ENCODE measurements at places on chromosomes 4 and X.

DNA sequence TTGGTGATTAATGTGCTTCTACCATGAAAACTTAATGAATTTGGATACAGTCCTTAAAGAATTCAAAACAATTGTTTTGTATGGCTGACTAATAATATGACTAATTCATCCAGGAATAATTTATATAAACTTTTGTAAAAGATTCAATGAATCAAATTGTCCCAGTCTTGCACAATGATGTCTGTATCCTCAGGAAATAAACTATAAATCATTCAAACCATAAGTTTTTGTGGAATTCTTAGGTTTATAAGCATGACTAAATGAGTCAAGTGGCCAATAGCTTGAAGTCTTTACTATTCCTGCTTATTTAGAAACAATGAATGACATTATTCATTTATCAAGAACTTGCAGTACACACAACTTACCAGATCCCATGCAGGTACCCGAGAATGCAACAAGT, 935.0 kb upstream of the INTU start:
- H3K4me1 ChIP-seq = peaks cover 4% of the 10 kb centered on the region
- no peaks in the 10 kb centered on the region for H3K27me3 ChIP-seq
- no peak overlapping the region for H3K4me3 ChIP-seq
- no peak overlapping the region for H3K27ac ChIP-seq
- no peak for DNase-seq
- H3K36me3 ChIP-seq = no peaks in the 10 kb centered on the region

DNA sequence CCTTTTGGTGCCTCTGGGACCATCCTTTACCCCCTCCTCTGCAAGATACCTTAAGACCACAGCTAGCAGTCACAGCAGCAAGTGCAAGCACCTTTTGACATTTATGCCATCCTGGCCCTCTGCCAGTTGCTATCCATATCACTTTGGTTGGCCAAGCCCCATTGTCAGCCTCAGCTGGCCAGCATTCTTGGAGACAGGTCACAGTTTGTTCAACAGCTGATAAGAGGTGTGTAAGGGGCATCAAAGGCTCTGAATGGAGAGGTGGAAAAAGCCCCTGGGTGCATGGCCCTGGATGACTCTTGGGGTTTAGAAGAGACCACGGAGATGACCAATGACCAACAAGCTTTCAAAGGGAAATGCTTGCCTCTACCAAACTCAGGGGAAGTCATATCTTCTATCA, 133.6 kb upstream of the MAMLD1 start:
- no peaks in the 10 kb centered on the region for H3K36me3 ChIP-seq
- no peaks in the 10 kb centered on the region for H3K4me1 ChIP-seq
- H3K4me3 ChIP-seq = no peak overlapping the region
- DNase-seq = no peak

DNA sequence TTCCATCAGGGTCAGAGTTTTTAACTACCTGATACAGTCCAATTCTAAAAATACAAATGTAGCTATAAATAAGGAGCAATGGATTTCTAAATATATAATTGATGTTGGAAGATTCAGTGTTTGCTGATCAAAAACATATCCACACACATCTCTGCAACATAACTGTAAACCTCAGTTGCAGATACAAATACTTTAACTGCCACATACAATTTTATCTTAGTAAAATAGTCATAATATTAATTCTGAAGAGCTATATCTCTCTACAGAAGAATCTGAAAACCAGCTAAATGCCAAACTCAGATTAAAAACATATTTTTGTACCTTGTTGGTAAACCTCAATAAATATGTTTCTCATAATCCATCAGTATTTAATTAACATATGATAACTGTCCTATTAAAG, 674.3 kb upstream of the INTU start:
- H3K27ac ChIP-seq = no peak overlapping the region
- no peak overlapping the region for H3K4me3 ChIP-seq
- H3K27me3 ChIP-seq = no peaks in the 10 kb centered on the region
- DNase-seq = no peak

DNA sequence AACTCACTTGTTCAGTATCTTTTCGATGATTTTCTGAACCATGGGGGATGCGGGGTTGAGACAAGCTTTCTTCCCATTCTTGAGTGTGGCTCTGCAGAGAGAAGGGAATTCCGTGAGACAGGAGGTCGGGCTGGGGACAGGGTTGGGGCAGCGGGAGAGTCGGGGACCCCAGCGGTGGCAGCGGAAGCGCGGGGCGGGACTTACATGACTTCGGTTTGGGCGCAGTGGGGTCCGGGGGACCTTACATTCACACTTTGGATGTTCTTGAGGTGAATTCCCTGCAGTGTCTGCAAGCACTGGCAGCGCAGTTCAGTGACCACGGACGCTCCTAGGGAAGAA, 434 bp downstream of the CXCL3 start:
- peaks cover 5% of the 10 kb centered on the region for H3K4me1 ChIP-seq
- no peak for DNase-seq
- H3K36me3 ChIP-seq = no peaks in the 10 kb centered on the region
- peaks cover 64% of the 10 kb centered on the region for H3K27me3 ChIP-seq
- no peak overlapping the region for H3K27ac ChIP-seq

DNA sequence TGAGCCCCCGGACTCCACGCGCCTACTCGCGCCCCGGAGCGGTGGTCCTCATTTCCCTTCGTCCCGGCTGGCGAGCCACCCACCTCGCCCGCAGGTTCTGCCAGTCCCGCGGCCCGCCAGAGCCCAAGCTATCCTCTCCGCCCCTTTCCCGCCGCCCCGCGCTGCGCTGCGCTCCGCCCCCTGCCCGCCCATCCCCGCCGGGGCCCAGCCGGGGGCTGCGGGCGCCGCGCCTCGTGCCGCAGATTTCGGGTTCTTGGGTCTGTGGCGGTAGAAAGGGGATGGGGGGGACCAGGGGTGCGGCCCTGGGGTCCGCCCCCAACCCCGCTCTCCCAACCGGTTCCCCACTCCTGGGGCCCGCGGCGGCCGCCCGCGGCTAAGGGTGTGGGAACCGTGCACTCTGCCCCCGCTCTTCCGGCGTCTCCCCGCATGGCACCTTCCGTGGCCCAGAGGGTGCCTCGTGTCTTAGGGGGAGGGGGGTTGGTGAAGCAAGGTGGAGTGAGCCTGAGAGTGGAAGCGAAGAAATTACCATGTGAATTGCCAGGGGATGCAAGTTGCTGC, 650.8 kb upstream of the DIPK2B start:
- DNase-seq = peak; percentile 52
- H3K4me1 ChIP-seq = peaks cover 22% of the 10 kb centered on the region
- H3K27me3 ChIP-seq = peaks cover 6% of the 10 kb centered on the region
- H3K27ac ChIP-seq = peak overlapping the region; percentile 50

DNA sequence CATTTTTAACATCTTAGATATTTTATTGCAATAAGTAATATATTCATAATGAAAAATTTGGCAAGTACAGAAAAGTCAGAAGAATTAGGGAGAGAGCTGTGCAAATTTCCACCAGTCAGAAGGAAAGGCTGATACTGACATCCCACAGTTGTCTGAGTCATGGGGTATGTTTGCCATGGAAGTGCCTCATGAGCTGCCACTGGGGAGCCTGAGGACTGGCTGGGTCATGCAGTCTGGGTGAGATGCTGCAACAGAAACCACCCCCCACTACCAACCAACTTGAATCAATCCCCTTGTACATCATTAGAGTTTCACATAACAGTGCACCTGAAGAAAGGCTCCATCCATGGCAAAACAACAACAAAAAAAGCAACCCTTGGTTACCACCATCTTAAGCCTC, 45.2 kb upstream of the ENPP6 start:
- H3K4me3 ChIP-seq = no peak overlapping the region
- no peak overlapping the region for H3K27ac ChIP-seq
- no peaks in the 10 kb centered on the region for H3K36me3 ChIP-seq
- peaks cover 5% of the 10 kb centered on the region for H3K27me3 ChIP-seq
- no peak for DNase-seq
- H3K4me1 ChIP-seq = no peaks in the 10 kb centered on the region

DNA sequence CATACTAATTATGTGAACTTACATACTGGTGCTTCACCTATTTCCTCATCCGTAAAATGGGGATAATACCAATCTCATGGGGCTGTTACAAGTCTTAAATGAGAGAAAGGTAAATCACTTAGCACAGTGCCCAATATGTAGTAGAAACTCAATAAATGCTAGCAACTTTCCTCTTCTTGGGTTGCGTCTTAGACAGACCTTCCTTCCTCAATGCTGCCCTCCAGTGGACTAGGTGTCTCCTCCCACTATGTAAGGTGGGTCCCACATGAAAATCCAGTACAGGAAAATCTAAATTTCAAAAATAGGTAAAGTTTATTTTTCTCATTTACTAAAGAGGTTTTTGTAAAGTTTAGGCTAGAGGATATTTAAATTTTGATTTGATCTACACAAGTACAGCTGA, 20.6 kb downstream of the ZDHHC9 start:
- DNase-seq = no peak
- peaks cover 22% of the 10 kb centered on the region for H3K36me3 ChIP-seq
- H3K4me3 ChIP-seq = no peak overlapping the region
- no peaks in the 10 kb centered on the region for H3K27me3 ChIP-seq

DNA sequence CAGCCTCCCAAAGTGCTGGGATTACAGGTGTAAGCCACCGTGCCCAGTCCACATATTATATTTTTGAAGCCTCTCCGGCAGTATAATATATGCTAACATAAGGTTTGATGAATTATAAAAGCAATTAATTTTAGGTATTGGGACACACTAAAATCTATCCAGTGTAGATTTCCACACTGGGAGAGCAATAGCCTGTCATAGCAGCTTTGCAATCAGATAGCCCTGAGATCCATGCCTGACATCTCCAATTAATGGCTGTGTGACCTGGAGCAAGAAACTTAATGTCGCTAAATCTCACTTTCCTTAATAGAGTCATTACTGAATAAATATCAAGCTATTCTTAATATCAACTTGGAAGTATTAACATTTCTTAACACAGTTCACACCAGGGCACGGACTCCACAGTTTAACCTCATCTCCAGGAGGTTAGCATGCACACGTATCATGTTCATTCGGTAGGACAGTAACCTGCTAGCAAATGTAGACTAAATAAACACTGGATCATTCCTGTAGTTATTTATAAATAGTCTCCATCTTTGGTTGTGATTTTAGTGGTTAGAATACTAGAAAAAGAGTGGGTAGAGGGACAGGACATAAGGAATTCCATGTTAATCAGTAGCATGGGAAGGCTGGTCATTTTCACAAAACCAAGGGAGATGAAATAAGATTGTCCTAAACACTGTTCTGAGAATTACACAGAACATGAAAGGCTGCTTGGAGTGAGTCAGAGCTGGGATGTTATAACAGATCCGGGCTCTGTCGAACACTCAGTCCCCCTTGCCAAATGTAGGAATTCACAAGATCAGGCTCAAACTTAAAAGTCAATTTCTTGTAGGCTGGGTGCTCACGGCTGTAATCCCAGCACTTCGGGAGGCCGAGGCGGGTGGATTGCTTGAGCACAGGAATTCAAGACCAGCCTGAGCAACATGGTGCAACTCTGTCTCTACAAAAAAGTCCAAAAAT, 254.7 kb downstream of the PALLD start:
- H3K36me3 ChIP-seq = peaks cover 29% of the 10 kb centered on the region
- no peaks in the 10 kb centered on the region for H3K27me3 ChIP-seq
- H3K4me3 ChIP-seq = no peak overlapping the region

GRCh38 chr4:166422475-166422874, 549.4 kb downstream of the TLL1 start:
- H3K36me3 ChIP-seq = no peaks in the 10 kb centered on the region
- H3K4me1 ChIP-seq = no peaks in the 10 kb centered on the region
- no peak overlapping the region for H3K4me3 ChIP-seq
- no peak overlapping the region for H3K27ac ChIP-seq
- DNase-seq = no peak

- no peak overlapping the region for H3K4me3 ChIP-seq
- H3K27me3 ChIP-seq = no peaks in the 10 kb centered on the region
- H3K4me1 ChIP-seq = no peaks in the 10 kb centered on the region
- no peak overlapping the region for H3K27ac ChIP-seq
Measured at GRCh38 chrX:55839485-55839884, 121.9 kb downstream of the RRAGB start.

DNA sequence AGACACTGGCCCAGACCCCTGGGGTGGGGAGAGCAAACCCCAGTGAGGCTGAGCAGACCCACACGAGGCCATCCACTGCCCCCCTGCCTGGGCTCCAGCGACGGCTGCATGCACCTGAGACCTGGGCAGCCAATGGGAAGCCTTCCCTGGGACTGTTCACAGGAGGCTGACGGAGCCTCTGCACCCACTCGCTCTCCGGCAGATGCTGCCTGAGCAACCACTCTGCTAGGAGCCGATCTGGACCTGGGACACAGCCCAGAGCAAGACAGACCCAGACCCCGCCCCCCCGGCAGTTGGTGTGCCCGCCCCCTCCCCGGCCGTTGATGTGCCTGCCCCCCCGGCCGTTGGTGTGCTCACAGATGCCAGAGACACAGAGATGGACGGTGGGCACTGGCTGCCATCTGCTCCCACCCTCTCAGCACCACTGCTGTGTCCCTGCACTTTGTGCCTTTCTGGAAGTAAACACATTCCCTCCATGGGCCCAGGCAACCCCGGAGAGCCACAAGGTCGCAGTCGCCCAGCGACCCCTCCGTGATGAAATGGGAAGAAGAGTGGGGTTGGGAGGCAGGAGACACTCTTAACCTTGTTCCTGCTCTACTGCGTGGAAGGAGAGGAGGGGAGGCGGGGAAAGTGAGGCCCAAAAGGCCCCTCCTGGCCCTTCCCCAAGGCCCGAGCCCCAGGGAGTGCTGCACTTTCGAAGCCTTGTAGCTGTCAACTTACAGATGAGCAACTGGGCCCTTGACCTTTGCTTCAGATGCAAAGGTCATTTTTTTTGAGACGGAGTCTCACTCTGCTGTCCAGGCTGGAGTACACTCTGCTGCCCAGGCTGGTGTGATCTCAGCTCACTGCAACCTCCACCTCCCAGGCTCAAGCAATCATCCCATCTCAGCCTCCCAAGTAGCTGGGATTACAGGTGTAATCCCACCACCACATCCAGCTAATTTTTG, 62.0 kb downstream of the ZFYVE28 start:
- H3K27ac ChIP-seq = no peak overlapping the region
- peaks cover 6% of the 10 kb centered on the region for H3K27me3 ChIP-seq
- H3K4me3 ChIP-seq = no peak overlapping the region
- no peaks in the 10 kb centered on the region for H3K36me3 ChIP-seq
- no peaks in the 10 kb centered on the region for H3K4me1 ChIP-seq
- no peak for DNase-seq

DNA sequence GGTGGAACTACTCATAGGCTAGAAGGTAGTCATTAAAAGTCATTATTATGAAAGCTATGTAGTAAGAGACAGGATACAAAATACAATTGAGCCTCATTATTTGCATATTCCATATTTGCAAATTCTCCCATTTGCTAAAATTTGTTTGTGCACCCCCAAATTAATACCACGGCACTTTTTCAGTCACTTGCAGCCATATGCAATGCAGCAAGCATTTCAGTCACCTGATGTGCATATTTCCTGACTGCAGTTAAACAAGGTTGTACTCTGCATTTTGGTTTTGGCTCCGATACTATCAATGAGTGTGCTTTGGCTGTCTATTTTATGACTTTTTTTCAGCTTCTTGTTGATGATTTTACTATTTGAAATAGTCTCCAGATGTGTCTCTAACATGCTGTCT, 62.9 kb downstream of the ZNF330 start:
- no peak overlapping the region for H3K27ac ChIP-seq
- H3K4me1 ChIP-seq = no peaks in the 10 kb centered on the region
- no peak for DNase-seq
- H3K27me3 ChIP-seq = peaks cover 20% of the 10 kb centered on the region
- no peaks in the 10 kb centered on the region for H3K36me3 ChIP-seq

- H3K4me3 ChIP-seq = no peak overlapping the region
- peak overlapping the region; percentile 28 for H3K27ac ChIP-seq
- H3K4me1 ChIP-seq = peaks cover 50% of the 10 kb centered on the region
- H3K36me3 ChIP-seq = peaks cover 6% of the 10 kb centered on the region
- no peaks in the 10 kb centered on the region for H3K27me3 ChIP-seq
Measured at GRCh38 chr4:108143515-108143914, 25.2 kb downstream of the LEF1 start.

All from mesothelial cell of epicardium (in vitro differentiated cells).